ENCODE measurements at places on chromosomes 3 and 15. TPM values are rescaled to one million over a fixed set of nuclear protein-coding genes. Genes with fewer than 3 reads are reported as not detected.

TMEM89 gene
- polyA plus RNA-seq, result not detected

DNA sequence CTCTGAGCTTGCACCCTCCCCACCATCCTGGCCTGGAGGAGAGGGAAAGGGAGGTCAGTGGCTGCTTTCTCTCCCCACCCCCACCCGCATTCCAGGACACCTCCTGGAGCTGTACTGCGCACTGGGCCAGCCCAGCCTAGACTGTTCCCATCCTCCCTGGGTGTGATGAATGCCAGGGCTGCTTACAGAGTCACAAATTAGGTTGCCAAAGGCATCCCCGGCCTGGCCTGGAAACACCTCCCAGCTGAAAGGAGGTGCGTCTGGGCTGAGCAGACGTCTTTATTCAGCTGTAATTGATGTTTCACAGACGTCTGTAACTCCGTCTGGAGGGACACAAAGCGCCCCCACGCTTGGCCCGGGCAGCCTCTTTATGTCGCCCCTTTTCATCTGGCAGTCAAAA is 47.6 kb downstream of the RHCG start:
- no peak for DNase-seq

GRCh38 chr15:50140983-50141382 is 21.9 kb upstream of the ATP8B4 start:
- DNase-seq, result no peak

SEMA3F gene
- 11.4 TPM for polyA plus RNA-seq
